Activated CD8-positive, alpha-beta T cell treated with anti-CD3 and anti-CD28 coated beads, Interleukin-2, amount 10 ng/mL, durations not matched to agents 7 days and 5 days (primary cell): ENCODE measurements at places on chromosomes 1 and 21.

DNA sequence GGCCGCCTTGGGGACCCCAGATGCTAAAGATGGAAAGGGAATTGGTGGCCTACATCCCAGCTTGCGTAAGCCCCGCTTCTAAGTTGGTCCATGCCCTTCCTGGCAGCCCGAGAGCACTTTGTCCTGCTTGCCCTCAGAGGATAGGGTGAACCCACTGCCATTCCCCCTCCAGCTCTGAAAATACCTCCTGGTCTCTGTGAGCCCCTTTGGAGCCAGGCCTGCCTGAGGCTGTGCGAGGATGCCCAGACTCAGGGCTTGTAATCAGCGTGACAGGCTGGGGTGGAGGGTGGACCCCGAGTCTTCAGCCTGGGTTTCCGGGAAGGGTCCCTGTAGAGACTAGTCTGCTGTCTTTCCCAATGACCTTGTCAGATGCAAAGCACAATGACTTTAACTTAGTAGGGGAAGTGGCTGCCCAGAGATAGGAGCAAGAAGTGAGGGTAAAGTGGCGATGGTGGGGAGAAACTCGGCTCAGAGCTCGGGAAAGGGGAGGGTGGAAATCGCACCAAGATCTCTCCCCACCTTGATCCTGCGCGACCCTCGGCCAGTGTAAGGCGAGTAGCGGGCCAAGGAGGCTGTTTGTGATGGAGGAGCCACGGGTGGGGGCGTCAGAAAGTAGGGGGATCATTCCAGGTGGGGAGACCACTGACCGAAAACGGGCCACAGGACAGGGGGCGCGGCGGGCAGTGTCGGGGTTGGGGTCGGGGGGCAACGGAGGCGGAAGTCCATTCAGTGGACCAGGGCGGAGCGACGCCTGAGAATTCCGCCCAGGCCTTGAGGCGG lies 2.7 kb upstream of the HES3 start:
- DNase-seq = no peak

- DNase-seq = no peak
These were observed 65.4 kb downstream of the TIAM1 start for GRCh38 chr21:31278511-31279130.

- no peak for DNase-seq
These were observed 117.1 kb downstream of the FOXD2 start for GRCh38 chr1:47554901-47555300.

- no peak for DNase-seq
These were observed 338 bp downstream of the ACAP3 start for GRCh38 chr1:1307261-1307922.

DNA sequence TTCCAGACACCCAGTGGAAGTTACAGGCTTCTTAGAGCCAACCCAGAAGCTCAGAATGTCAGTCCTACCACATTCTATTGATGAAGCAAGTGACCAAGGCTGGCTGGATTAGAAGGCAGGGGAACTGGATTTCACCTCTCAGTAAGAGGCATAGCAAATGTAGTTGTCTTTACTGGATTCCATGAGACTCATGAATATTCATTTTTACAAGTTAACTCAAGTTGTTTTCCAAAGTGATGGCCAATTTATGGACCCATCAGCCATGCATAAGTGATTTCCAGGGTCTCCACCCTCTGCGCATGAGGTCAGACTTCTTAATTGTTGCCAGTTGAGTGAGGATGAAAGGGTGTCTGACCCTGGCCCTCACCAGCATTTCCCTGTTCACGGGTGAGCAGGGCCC lies 426.8 kb upstream of the VAMP3 start:
- no peak for DNase-seq

GRCh38 chr1:223339861-223340260 lies 24.1 kb downstream of the SUSD4 start:
- DNase-seq = no peak
